ENCODE measurements at places on chromosomes 1 and 21. TPM values are rescaled to one million over a fixed set of nuclear protein-coding genes. Genes with fewer than 3 reads are reported as not detected.

The UBXN11 gene
- 35.4 TPM for total RNA-seq

The MCOLN2 gene
- total RNA-seq, result 2.5 TPM

DNA sequence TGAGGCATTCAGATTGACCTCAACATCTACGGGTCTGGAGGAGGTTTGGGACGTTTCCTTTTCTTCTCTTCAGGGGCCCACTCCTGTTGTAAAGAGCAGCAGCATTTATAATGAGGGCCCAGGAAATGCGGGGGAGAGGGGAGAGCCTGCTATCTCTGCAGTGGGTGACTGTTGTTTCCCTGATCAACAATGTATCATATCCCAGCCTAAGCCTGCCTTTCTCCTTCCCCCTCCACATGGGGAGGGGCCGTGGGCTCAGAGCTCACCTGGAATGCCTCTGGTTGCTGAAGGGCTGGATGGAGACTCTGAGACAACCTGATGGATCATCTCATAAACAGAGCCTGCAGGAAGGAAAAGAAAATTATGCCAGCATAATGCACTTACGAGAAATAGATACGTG is 36.0 kb upstream of the HAO2 start:
- no peaks in the 10 kb centered on the region for H3K36me3 ChIP-seq
- H3K27ac ChIP-seq, result no peak overlapping the region
- DNase-seq, result no peak

- H3K27ac ChIP-seq, result no peak overlapping the region
- H3K4me3 ChIP-seq, result no peak overlapping the region
- DNase-seq, result no peak
Measured at GRCh38 chr1:219917851-219918466, 10.4 kb downstream of the SLC30A10 start.

DNA sequence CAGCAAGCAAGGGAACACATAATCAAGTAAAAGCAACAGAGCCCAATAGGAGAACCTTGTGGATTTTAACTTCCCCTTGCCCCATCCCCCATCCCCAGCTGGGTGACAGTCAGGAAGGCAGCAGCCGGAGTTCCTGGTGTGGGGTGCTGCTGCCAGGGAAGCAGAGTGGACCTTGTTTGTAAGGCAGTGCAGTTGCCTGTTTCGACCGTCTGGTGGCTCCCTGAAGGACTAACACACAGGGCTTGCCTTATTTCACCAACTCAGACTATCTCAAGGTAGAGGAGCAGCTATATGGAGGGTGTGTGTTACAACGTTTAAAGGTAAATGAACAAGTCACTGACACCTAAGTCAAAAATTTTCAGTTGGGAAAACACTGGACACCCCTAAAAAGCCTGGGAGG is 6.6 kb downstream of the KRTAP10-8 start:
- no peak overlapping the region for H3K27ac ChIP-seq
- no peak for DNase-seq

- no peak for DNase-seq
- no peaks in the 10 kb centered on the region for H3K27me3 ChIP-seq
- H3K36me3 ChIP-seq, result no peaks in the 10 kb centered on the region
- H3K4me3 ChIP-seq, result no peak overlapping the region
- H3K4me1 ChIP-seq, result no peaks in the 10 kb centered on the region
- no peak overlapping the region for H3K27ac ChIP-seq
Measured at GRCh38 chr21:29256126-29256910, 42.4 kb upstream of the BACH1 start.

DNA sequence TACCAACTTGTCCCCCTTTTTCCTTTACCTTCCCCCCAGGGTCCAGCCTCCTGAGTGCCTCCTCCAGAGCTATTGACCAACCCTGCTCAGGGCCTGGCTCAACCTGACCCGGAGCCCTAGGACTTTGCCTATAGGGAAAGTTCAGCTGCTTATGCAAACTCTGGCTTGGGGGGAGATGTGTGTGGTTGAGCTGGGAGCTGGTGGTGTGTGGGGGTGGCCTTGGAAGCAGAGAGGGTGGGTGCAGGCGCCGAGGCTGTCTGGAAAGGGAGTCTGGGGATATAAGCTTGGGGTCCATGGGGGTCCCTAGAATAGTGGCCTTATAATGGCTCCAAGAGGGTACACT is 14.1 kb downstream of the KCNQ4 start:
- H3K36me3 ChIP-seq, result no peaks in the 10 kb centered on the region
- no peak overlapping the region for H3K4me3 ChIP-seq
- H3K27ac ChIP-seq, result no peak overlapping the region
- H3K27me3 ChIP-seq, result no peaks in the 10 kb centered on the region

DNA sequence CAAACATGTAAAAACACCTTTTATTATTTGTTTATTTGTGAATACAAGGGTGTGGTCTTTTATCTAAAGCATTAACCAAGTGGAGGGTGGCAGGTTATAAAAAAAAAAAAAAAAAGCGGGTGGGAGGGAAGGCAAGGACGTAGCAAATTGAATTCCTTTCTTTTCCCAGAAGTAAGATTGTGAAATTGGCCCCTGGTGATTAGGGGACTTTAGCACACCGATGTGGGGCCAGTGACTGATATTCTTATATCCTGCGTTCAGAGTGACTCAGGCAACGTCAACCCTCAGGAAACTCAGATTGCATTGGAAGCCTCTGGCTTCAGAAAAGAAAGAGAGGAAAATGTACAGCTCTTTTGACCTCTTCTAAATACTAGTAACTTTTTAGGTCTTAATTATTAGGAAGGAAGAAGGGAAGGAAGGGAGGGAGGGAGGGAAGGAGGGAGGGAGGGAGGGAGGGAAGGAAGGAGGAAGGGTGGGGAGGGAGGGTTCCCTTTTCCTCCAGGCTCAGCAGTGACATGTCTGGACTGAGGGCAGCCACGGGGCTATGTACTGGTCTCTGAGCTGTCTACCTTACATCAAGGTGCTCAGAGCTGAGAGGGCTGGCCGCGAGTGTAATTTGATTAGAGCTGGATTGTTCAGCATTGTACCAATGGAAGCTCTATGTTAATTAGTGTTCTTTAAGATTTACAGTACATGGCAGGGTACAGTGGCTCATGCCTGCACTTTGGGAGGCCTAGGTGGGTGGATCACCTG is 30.2 kb downstream of the EVA1C start:
- no peak overlapping the region for H3K27ac ChIP-seq
- DNase-seq, result no peak
- H3K27me3 ChIP-seq, result no peaks in the 10 kb centered on the region
- no peaks in the 10 kb centered on the region for H3K4me1 ChIP-seq
- H3K4me3 ChIP-seq, result no peak overlapping the region

DNA sequence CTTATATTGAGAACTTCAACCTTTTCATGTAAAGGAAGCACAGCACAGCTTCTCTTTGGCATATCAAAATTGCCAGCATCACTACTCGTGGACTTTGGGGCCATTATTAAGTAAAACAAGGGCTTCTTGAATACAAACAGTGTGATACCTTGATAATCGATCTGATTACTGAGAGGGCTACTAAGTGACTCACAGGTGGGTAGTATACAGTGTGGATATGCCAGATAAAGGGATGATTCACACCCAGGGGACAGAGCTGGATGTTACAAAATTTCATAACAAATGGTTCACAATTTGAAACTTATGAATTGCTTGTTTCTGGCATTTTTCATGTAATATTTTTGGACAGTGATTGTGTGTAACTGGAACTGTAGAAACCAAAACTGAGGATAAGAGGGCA is 15.4 kb downstream of the HDAC1 start:
- no peak overlapping the region for H3K4me3 ChIP-seq
- H3K4me1 ChIP-seq, result peaks cover 33% of the 10 kb centered on the region
- no peak overlapping the region for H3K27ac ChIP-seq
- no peaks in the 10 kb centered on the region for H3K27me3 ChIP-seq

Measured in thyroid gland (tissue), 4 donors.